Activated T-helper 2 cell treated with anti-CD3 and anti-CD28 coated beads, Interferon-gamma antibody, Interleukin-2, Interleukin-4, amounts not matched to agents 10 μg/mL and 5 μg/mL and 100 μg/mL, durations not matched to agents 14 hours and 24 hours and 36 hours (primary cell): ENCODE measurements at places on chromosomes 12 and 14. TPM values are rescaled to one million over a fixed set of nuclear protein-coding genes. Genes with fewer than 3 reads are reported as not detected.

The KIF5A gene
- total RNA-seq: 3.0 and 3.4 TPM in 2 replicates

The PZP gene
- not detected in 2 replicates for total RNA-seq

The FLRT2 gene
- not detected in 2 replicates for total RNA-seq

The KRT5 gene
- not detected in 2 replicates for total RNA-seq

The CHGA gene
- total RNA-seq: not detected in 2 replicates

The INHBE gene
- total RNA-seq: 0.25 and 0.39 TPM in 2 replicates

DNA sequence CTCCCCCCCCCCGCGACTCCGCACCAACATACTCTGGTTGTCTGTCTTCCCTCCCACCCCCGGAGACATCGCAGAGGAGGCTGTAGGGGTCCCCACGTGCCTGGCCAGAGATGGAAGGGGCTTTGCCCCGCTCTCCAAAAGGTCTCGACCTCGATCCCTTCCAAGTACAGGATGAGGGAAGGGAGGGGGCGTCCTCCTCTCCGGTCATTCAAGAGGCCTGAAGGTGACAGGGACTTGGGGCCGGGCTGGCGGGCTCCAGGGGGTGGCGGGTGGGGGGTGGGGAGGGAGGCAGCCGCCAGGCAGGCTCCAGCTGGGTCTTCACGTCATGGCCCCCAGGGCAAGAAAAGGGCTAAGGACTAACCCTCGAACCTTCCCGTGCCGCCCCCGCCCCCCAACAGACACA lies 15.1 kb downstream of the TBX3 start:
- no peak for DNase-seq

GRCh38 chr12:68804657-68805591 lies 3.1 kb upstream of the MDM2 start:
- no peak for DNase-seq

DNA sequence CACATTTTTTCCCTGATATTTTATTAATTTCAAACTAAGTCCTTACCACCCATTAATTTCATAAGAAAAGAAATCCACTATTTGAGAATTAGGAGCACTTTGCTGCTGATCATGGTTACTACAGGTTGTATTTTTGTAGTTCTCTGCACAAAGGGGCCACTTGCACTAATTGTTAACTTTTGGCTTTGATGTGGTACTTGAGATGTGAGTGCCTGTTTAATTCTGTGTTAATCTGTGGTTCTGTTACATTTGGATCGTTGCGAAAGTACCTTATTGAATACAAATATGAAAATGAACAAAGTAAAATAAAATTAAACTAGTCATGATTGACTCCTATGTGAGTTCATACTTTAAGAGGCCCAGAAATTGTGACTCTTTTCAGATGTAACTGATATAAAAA lies 374.9 kb upstream of the RGS6 start:
- DNase-seq: no peak

DNA sequence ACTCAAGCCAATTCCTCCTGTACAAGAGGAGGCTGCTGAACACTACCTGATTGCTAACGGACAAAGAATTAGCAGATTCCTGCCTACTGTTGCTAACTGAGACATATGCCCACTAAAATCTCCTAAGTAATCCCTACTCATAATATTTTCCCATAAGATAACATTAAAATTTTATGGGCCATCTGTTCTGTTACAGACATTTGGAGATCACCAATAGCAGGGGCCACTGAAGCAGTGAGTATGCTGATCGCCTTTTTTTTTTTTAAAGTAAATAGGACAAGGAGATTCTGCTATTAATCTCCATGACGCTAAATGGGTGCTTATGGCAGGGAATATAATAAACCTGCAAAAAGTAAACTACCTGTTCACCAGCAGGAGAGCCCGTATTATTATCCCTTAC lies 292.9 kb downstream of the MED13L start:
- no peak for DNase-seq

GRCh38 chr12:2638273-2639019 lies 156.3 kb upstream of the FKBP4 start:
- DNase-seq: no peak

DNA sequence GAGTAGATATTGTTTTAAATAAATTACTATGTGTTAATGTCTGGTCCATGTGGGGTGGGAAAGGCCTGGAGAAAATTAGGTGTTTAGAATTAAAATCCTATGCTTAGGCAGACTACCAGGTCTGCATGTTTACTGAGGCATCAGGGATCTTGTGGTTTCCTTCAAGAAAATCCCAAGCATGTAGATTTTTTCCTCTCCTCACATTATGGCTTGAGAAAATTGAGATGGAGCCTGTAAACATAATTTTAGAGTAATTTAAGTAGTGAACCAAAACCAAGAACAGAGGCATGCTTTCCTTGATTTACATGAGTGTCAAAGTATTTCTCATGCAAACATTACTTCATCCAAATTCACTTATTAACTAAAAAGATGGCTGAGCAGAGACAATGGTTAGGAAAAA lies 823.7 kb downstream of the AACS start:
- DNase-seq: no peak

GRCh38 chr12:110280392-110280778 lies 662 bp upstream of the ATP2A2 start:
- DNase-seq: no peak

DNA sequence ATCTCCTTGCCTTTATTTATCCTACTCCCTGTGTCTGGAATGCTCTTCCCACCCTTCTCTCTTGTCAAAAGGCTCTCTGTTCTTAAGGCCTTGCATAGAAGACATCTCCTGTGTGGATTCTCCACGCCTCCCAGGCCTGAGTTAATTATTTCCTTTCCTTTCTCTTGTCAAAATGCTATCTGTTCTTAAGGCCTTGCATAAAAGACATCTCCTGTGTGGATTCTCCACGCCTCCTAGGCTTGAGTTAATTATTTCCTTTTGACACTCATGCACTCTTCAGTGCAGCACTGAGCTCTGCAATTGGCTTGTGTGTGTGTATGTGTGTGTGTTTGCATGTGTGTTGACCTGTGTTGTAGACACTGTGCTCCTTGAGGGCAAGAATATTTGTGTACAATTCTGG lies 52.1 kb upstream of the DCD start:
- no peak for DNase-seq

DNA sequence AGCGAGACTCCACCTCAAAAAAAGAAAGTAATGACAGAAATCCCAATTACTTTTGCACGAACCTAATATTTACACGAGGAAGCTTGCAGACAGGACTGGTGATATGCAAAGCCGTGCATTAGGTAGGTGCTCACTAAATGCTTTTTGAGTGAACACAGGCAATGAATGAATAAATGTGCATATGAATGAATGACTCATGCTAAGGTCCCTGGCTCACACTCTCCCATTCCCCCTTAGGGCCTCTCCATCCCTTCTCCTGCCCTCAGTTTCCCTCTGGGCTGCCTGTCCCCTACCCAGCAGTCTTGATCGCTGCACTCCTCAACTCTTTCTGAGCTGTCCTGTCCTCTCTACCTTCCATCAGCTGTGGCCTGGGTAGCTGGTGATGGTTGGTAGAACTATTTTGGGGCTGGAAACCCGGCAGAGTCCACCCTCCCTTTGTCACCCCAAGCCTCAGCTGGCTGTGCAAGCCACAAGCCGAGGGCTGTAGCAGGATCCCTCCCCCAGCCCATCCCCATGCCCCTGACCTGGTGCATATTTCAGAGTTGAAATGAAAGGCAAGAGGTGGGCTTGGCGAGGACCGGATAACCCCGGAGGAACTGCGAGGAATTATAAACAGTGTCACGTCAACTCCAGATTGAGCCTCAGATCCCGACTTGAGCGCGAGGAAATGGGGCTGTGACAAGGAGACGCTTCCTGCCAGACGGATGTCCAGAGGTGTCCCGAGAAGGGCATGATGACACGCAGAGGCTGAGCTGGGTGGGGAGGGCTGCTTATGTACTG lies 191.7 kb upstream of the GSC start:
- DNase-seq: no peak

DNA sequence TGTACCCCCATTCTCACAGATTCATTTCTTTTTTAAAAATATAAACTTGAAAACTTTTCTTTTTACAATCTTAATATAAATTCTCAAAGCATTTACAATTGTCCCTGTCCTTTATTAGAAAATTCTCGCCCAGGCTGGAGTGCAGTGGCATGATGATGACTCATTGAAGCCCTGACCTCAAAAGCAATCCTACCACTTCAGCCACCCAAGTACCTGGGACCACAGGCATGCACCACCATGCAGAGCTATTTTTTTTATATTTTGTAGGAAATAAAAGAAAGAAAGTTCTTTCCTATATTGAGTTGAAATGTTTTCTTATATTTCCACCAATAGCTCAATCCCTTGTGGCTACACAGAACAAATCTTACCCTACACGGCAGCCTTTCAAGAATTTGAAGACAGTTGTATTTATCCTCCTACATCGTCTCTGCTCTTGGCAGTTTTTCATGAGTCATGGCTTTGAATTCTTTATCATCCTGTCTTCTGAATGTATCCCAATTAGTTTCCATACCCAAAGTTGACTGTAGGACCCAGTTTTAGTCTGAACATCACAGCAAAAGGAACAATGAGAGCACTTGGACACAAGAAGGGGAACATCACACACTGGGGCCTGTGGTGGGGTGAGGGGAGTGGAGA lies 52.4 kb downstream of the SYT1 start:
- DNase-seq: no peak

- no peak for DNase-seq
Observed at GRCh38 chr14:104795781-104796686, 486 bp upstream of the AKT1 start.

GRCh38 chr14:59186306-59186705 lies 2.2 kb upstream of the DAAM1 start:
- no peak for DNase-seq

DNA sequence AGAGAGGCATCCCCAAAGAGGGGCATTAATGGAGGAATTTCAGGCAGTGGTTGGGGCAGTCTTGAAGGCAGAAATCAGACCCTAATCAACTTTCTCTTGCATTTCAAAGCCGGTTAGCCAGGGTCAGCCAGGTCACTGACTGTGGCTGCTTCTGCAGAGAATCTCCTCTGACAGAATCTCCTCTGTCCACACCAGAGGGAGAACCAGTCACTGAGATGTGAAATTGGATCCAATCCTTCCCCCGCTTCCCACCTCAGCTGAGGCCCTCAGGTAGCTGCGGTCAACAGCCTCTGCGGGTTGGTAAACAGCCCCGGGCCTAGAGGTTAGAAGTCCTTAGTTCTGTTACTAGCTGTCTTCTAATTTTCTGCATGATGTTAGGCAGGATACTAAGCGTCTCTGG lies 39.8 kb upstream of the NUAK1 start:
- no peak for DNase-seq
